ENCODE measurements at places on chromosomes 3 and 15.

GRCh38 chr15:52496776-52497470, 31.8 kb downstream of the MYO5A start:
- no peak for DNase-seq

DNA sequence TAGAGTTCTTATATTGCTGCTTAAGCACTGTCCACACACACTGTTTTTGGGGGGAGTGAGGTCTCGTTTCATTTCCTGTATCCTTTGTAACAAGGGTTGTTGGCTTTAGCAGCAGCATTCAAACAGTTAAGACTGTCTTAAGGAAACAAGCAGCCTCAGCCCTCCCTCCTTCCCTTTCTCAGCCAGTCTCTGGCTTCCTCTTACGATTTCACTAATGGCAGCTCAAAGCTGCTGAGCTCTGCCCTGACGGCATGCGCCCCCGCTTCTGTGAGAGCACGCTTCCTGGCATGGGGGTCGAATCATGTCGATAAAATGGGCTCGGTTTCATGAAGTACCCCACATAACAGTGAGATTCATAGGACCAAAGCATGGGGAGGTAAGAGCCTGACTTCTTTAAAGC, 105.0 kb downstream of the KLHL25 start:
- peak; percentile 31 for DNase-seq

DNA sequence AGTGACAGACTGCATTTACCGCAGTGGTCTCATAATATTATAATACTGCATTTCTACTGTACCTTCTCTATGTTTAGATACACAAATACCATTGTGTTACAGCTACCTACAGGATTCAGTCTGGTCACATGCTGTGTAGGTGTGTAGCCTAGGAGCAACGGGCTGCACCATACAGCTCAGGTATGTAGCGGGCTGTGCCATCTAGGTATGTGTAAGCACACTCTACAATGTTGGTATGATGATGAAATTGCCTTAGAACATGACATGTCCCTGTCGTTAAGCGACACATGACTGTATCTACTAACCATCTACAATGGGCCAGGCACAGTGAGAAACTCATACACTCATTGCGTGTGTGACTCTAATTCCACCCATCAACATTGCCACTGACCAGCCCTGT, 85.5 kb upstream of the SEC13 start:
- DNase-seq: no peak

DNA sequence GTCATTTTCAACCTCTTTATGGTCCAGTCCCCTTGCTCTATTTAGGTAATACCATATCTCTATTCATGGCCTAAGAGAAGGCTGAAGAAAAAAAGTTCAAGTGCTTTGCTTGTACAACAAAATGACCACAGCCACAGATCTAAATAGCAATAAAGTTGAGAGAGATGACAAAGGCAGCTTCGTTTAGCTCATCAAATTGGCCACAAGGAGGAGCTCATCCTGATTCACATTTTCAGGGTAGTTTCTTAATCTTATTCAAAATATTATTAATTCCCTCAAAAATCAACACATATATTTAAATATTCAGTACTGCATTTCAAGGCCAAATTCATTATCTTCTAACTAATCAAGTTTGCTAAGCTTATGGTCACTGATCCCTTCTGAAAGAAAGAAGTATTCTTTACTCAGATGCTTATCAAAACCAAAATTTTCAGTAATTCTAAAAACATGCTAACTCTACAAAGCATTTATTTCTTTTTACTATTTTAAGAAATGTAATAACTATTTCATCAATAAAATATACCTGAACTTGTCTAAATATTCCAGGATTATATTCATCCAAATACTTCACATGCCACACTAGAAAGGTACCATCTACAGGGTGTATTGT, 85.5 kb downstream of the DMXL2 start:
- no peak for DNase-seq

DNA sequence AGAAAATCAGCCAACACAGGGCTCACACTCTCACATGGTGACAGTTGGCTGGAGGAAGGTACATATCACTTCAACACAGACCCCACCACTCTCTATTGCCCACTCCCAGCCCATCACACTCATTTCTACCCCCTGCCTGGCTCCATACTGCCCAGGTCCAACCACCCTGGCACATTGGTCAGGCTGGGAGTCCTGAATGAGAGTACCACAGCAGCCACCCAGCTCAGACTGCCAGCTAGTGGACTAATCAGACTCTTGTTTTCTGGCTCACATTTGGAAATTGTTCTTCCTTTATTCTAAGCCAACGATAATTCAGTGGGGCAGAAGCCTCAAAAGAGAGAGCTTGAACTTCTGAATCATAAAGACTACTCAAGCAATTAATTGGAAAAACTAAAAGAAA, 20.0 kb downstream of the MRPL46 start:
- DNase-seq: no peak

DNA sequence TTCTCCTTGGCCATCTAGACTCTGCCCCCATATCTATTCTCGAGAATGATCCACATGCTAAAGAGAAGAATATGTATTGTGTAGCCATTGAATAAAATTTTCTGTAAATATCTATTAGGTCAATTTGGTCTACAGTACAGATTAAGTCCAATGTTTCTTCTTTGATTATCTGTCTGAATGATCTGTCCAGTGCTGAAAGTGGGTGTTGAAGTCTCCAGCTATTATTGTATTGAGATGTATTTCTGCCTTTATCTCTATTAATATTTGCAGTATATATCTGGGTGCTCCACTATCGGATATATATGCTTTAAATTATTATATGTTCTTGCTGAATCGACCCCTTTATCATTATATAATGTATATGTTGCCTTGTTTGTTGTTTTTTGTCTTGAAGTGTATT, 384.9 kb upstream of the ROBO1 start:
- DNase-seq: no peak

GRCh38 chr3:46299608-46300460, 54.1 kb upstream of the CCR2 start:
- no peak for DNase-seq

GRCh38 chr15:89543389-89543788, 31.9 kb upstream of the TICRR start:
- no peak for DNase-seq

GRCh38 chr15:31500766-31501449, 174.3 kb downstream of the KLF13 start:
- no peak for DNase-seq

GRCh38 chr15:61119556-61119955, 109.5 kb downstream of the RORA start:
- no peak for DNase-seq

- no peak for DNase-seq
Observed at GRCh38 chr3:25084016-25084415, 344.0 kb upstream of the RARB start.

DNA sequence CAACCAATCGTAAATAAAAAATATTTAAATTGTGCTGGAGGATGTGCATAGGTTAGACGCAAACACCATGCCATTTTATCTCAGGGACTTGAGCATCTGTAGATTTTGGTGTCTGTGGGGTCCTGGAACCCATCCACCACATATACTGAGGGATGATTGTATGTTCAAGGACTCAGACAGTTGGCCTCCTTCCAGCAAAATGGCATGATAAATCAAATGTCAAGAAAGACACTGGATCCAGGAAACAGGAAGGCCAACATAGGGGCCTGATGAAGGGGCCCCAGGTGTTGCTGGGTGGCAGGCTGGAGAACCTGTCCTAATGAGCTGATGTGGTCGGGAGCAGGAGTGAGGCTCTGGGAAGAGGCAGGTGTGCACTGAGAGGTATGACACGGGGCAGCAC, 289.5 kb downstream of the GABRG3 start:
- no peak for DNase-seq

- DNase-seq: peak; percentile 37
Observed at GRCh38 chr15:55526559-55527036, 18.6 kb upstream of the DNAAF4 start.

DNA sequence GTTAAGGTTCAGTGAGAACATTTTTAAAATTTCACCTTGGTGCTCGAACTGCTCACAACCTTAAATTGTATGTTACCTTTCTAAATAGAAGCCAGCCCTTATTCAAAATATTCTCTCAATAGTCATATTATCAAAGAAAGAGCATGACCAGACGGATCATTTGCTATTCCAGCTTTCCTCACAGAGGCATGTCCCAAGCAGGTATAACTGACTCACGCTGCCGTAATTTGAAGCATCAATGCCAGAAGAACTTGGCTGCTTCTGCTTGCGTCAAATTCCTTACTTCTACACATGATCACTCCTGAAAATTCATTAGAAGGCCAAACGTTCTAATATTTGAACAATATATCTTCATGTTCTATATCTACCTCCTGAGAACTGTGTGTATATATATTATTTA, 69.5 kb upstream of the VGLL4 start:
- DNase-seq: no peak

- DNase-seq: no peak
Observed at GRCh38 chr3:16687221-16687620, 82.0 kb upstream of the DAZL start.

DNA sequence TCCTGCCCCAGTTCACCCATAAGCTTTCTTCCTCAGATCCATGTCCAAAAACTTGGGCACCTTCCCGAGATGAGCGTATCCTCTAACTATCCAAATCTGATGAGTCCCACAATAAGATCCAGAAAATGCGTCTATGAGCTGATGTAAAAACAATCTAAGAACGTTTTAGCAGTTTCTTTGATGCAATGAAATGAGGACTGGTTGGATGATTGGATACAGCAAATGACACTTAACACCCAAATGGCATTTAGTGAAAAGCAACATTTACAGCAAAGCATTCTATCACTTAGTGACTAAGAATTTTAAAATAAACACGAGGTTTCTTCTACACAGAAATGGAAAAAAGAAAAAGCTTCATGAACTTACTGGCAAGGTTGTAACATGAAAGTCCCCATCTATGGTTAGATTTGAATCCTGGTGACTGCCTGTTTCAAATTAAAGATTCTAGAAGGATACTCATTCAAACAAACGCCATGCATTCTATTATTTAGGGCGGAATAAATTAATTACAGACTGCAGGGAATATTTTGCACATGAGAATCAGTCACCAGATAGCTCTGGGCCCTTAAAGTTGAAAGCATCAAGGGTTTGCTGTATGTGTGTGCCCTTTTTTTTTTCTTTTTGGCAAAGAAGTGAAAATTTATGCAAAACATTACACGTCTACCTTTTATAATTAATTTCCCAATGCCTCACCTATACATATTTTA, 598.6 kb downstream of the FOXP1 start:
- no peak for DNase-seq

DNA sequence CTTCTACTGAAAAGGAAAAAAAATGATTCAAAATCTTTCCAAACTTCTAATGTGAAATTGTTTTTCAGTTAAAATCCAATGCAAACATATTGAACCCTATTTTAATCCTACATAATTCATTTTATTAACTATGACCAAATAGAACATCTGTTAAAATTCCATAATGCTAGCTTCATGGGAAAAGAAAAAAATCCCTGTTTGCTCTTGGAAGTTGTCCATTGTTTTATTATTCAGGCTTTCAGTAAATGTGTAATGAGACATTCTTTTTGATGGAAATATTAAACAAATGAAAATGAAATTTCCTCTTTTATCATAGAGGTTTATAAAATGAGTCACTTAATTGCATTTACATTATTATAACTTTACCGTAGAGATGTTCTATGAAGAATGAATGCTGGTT, 49.5 kb downstream of the SLC25A26 start:
- no peak for DNase-seq

DNA sequence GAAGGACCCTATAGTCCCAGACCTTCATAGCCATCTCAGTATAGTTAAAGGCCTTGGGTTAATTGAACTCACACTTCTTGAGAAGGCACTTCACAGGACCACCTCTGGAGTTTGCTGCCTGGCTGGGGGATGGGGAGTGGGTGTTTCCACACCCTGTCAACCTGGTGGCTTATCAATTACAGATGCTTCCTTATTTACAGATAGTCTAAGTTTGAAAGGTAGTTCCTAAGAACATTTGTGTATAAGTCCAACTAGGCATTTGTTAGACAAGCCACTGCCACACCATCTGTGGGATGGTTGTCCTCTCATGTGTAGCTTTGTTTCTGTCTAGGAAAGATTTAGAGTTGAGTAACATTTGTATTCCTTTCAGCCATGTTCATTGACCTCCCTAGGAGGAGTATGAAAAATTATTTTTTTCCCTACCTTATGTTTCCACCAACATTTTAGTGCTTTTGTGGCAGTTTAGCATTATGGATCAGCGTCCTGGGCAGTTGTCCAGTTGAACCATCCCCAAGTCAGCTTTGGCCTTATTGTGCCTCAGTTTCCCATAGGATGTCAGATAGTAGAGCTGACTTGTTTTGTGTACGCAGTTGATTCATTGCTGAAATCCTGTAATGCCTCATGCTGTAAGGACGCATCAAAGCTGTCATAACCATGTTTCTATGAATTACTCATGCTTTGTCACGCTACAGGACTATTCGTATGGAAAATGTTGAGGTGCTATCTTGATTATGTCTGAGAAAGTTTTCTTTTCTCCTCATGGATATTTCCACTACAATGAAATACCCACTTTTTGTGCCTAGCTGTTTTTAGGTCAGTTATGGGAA, 21.2 kb upstream of the SIAH2 start:
- no peak for DNase-seq

- DNase-seq: peak; percentile 41
Observed at GRCh38 chr3:30282154-30282696, 324.2 kb upstream of the TGFBR2 start.

DNA sequence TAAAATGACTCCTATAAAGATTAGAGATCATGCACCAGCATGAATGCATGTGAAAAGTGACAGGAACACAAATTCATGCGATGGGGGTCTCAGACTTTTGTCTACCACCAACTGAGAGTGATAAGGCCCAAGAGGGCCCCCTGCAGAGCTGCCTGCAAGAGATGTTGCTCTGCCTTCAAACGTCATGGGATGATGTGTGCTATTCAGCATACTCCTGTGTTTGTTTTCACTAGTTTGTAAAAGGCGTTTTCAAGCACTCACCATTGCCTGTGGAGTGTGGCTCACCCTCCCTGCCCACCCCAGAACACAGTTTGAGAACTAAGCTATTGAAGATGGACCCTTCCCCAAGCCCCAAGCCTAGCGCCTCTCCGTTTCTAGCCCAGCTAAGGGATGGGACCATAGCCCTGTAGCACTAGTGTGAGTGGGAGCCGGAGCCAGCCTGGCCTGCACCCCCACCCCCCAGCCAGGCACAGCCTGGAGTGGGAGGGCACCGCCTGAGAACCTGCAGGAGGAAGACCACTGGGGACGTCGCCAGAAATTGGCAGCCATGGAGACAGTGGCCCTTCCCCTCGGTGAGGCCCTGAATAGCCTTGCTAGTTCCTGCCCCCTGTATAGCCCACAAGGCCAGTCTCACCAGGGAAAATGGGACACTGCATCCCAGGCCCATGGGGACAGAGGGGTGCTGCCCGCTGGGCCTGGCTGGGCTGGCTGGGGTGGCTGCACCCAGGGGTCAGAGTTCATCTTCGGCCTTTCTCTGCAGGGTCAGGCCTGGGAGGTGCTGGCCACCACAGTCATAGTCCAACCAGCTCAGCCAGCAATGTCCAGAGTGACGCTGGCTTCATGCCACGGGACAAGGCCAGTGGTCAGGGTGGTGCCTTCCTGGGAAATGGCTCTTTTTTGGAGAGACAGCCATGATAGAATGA, 22.6 kb upstream of the KLF13 start:
- no peak for DNase-seq

GRCh38 chr15:51936105-51936478, 35.5 kb downstream of the LEO1 start:
- no peak for DNase-seq
